Fibroblast of skin of back (primary cell): ENCODE measurements at places on chromosomes 4 and X.
A peak's percentile ranks its signal among the peaks of the same experiment; 100 is the strongest.

DNA sequence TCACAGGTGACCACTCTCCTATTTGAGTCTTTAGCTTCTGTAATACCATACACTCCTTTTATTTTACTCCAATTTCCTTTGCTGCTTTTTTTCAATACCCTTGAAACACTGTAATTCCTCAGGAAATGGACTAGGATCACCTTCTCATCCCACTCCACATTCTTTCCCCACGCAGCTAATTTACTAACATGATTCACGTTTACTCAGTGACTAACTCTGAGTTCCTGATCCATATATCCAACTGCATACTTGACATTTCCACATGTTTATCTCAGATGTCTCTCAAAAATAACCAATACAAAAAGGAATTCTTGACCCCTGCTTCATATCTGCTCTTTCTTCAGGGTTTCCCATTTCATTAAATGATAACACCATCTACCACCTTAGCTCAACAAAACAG lies 19.9 kb downstream of the RPS6KA6 start:
- DNase-seq = peak; percentile 49

GRCh38 chr4:61860376-61860775 lies 660.2 kb downstream of the ADGRL3 start:
- no peak for DNase-seq

GRCh38 chr4:169385376-169385775 lies 114.6 kb upstream of the SH3RF1 start:
- DNase-seq = peak; percentile 77

GRCh38 chr4:112421911-112422310 lies 94.1 kb downstream of the NEUROG2 start:
- DNase-seq = no peak

DNA sequence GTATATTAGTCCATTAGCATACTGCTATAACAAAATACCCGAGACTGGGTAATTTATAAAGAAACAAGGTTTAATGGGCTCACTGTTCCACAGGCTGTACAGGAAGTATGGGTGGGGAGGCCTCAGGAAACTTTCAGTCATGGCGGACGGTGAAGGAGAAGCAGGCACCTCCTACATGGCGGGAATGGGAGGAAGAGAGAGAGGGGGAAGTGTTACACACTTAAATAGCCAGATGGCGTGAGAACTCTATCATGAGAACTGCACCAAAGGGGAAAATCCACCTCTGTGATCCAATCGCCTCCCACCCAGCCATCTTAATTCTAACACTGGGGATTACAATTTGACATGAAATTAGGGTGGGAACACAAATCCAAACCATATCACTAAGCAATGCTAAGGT lies 98.9 kb upstream of the SH3RF1 start:
- no peak for DNase-seq

DNA sequence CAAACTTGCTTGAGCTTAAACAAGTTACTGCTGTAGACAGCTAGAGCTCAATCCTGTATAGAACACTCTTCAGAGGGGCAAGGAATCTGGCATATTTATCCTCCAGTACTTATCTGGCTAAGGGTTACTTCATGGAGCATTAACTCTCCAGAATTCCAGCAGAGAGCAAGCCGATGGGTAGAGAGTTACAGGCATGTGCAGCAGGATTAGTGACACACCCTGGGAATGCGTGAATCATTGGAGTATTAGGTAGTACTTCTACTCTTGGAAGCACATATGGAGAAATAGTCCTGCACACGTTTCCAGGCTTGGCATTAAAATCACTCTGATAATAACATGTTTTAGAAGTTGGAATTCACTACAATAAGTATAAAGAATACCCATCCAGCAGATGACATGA lies 35.4 kb downstream of the GRXCR1 start:
- DNase-seq = no peak

DNA sequence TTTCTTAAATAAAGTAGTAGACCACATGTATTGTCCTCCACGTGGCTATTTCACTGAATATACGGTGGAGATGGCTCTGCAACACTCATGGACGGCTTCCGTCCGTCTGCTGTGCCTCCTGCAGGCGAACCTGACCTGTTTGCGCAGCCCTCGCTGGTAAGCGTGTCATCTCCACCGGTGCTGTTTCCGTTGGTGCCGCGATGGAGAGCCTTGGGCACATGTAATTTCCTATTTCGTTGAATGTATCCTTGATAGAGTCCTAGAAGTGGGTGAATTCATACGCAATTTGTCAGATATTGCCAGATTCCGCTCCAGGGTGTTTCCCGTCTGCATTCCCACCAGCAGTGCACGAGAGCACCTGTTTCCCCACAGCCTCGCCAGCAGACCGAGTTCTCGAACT lies 48.5 kb downstream of the HTT-AS start:
- no peak for DNase-seq

- peak; percentile 24 for DNase-seq
Measured at GRCh38 chr4:125097729-125098128, 217.0 kb upstream of the FAT4 start.

DNA sequence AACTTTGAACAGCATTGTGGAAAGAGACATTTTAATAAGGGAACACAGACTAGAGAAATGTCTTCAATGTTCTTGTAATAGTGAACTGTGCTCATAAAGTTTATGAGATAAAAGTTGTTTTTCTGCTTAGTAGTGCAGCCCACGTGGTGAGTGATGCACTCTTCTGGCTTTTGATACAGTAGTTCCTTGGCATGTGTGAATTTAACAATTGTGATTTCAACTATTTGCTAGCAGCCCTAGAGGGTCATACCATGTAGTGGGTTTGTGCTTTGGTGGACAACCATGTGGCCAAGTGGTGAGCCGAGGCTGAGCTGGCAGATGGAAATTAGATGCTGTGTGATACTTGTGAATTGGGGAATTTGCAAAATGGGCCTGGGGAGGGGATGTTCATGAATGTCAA lies 116.2 kb upstream of the SLC4A4 start:
- DNase-seq = no peak

GRCh38 chrX:28756647-28757046 lies 169.4 kb downstream of the IL1RAPL1 start:
- DNase-seq = no peak

DNA sequence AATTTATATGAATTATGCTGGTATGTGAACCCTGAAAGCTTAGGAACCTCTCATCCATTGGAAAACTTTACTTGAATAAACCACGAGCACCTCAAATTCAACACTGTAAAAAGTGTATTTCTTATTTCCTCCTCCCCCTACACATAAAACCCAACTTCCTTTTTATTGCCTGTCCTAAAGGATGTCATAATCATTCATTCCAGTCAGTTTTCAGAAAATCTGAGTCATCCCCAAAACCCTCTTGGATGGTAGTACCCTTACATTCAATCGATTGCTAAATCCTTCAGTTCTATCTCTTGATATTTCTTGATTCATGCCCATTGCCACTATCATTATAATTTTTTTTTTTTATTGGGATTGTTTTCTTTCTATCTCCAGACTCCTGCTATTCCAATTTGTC lies 91.1 kb upstream of the ATP8A1 start:
- no peak for DNase-seq

GRCh38 chr4:170047771-170048354 lies 21.7 kb upstream of the MFAP3L start:
- DNase-seq = peak; percentile 64

- peak; percentile 11 for DNase-seq
Measured at GRCh38 chrX:92213786-92214185, 434.6 kb downstream of the PCDH11X start.

- DNase-seq = no peak
Measured at GRCh38 chr4:97106161-97106560, 1037.1 kb downstream of the STPG2 start.

GRCh38 chrX:153903238-153903980 lies 1.1 kb upstream of the AVPR2 start:
- DNase-seq = no peak

- DNase-seq = no peak
Measured at GRCh38 chrX:116667346-116668134, 204.8 kb upstream of the CT83 start.

- no peak for DNase-seq
Measured at GRCh38 chr4:143396695-143397094, 60.0 kb downstream of the GAB1 start.
